Foreskin fibroblast (primary cell): ENCODE measurements at places on chromosomes 1 and 21.
A peak's percentile ranks its signal among the peaks of the same experiment; 100 is the strongest.

DNA sequence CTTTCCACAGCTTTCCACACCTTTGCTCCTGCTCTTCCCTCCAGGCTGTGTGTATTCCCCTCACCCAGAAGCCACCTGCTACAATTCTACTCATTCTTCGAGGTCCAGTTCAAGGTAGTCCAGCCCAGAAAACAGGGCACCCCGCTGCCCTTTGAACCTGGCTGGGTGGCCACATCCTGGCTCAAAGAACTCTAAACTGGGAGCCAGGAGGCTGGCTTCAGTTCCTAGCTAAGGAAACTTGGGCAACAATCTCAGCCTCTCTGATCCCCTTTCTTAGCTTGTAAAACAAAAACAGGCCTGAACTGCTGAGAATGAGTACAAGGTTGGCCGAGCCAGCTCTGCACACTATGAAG is 4.7 kb downstream of the EDN2 start:
- DNase-seq, result no peak

DNA sequence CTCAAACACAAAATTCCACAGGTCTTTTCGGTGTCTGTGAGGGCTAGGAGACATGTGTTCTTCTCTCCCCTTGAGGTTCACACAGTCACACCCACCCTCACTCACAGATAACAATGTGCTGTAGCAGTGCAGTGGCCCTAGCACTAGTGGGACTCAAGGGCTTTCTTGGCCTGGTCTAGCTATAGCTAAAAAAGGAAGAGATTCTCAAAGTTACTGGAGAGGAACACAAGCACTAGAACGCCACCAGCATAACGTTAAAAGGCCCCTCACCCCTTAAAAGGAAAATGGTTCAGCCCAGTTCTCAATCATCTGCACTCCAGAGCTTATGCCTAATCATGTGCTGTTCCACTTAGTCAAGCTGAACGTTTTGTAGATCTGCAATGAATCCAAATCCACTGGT is 39.5 kb downstream of the RGS8 start:
- DNase-seq, result no peak

DNA sequence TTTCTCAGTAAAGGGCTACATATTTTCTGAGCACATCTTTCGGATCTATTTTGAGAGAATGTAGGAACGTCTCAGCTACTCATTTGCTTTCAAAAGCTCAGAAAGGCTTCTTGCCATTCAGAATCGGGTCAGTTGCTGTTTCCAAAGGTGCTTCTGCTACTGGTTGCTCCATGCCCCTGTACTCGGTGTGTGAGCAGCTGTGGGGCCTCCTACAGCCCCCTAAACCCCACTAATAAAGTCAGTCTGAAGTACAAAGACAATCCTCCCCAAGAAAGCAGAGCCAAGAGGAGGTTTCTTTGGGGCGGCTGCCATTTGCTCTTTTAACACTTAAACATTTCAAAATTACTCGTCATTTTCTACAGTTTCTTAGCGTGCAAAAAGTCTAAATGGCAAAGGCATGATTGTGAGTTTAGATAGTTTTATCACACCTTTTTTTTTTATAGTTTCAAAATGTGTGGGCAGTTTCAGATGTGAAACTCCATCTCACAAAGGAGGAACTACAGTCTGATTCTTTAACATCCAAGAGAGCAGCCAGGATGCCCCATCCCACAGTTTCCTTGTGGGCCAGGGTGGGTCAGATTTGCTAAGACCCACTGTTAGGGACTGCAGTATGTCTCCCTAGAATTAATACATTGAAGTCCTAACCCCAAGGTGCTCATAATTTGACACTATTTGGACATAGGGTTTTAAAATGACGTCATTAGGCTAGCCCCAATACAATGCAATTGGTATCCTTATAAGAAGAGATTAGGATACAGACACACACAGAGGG is 4.1 kb downstream of the RUNX1 start:
- no peak for DNase-seq

DNA sequence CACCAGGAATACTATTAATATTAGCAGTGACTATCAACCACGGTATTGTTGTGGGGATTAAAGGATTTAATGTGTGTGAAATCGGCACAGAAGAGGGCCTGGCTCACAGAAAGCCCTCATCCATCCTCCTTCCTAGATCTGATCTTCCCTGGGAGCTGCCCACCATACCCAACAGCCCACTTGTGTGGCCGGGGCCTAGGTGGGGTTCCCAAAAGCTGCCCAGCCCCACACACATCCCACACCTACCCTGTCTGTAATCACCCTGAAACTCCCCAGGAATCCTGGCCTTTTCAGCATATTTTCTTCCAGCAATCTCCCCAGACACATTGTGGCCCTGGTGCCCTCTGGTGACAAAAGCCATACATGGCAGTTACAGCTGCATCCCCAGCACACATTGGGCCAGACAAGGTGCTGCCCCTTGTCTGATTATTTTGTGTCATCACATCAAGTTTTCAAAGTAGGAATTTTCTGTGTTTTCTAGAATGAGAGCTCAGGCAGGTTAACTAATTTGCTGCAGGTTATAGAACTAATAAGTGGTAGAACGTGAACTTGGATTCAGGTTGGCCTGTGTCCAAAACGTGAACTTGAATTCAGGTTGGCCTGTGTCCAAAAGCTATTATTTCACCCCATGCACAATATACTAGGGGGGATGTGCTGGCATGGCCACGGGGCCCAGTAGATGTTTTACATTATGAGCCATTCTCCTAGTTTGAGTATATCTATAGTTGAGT is 5.3 kb upstream of the SLC6A9 start:
- DNase-seq, result peak; percentile 55
